ENCODE measurements at places on chromosomes 12 and 14.

DNA sequence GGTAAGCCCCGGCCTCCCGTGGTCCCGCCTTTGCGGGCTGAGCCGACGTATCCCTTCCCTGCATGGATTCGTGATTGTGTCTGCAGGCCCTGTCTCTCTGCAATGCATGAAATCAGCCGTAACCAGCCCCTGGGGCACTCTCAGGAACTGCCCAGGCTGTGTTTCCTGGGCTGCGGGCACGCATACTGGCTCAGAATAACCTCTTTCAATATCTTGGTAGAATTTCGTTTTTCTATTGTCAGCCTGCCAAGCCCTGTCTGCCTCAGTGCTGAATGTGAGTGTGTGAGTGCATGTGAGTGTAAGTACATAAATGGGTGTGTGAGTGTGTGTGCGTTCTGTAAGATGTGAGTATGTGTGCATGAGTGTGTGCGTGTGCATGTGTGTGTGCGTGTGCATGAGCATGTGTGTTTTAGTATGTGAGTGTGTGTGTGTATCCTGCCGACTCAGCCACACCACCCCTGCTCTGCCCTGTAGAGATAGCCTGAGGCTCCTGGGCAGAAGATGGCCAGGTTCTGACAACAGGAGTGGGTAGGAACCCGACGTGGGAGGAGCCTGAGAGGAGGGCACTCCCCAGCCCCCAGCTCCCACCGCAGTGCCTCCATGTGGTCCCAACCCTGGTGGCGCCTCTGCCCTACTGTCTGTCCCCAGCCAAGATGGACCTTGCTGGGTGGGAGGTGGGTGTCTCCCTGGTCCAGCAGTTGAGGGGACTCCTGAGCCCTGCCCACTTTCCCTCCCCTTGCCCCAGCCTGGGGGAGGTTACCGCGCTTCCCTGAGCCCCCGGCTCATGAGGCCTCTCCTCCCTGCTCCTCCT is 268.8 kb downstream of the ADGRD1 start:
- DNase-seq: no peak

DNA sequence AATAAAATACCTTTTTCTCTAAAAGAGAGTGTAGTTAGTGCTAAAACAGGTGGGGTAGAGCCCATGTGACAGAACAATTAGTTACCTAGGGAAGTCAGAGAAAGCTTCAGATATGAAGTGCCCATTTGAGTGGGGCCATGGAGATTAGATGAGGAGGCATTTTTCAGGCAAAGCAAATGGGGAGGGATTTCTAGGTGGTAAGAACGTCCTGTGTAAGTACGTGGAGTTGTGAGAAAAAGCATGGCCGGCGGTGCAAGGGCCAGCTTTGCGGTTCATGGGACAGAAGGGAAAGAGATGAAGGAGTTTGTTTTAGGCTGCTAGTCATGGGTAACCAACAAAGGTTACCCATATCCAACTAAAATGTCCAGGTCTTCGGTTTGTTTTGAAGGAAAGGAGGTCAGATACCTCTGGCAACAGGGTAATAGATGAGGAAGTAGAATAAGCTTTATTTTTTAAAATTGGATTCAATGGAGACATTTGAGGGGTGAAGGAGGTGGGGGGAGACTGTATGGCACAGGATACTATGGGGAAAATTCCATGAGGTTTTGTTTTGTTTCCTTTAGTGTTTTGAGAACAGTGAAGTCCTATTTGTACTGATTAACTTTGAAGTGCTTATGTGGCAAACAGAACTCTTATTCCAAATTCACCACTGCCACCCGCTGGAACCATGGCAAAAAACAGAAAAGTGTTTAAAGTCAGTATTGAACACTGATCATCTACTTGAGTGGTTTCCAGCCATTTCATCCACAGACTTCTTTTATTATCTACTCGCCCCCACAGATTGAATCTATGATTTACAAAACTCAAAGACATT is 10.0 kb upstream of the SNRPF start:
- DNase-seq: no peak

DNA sequence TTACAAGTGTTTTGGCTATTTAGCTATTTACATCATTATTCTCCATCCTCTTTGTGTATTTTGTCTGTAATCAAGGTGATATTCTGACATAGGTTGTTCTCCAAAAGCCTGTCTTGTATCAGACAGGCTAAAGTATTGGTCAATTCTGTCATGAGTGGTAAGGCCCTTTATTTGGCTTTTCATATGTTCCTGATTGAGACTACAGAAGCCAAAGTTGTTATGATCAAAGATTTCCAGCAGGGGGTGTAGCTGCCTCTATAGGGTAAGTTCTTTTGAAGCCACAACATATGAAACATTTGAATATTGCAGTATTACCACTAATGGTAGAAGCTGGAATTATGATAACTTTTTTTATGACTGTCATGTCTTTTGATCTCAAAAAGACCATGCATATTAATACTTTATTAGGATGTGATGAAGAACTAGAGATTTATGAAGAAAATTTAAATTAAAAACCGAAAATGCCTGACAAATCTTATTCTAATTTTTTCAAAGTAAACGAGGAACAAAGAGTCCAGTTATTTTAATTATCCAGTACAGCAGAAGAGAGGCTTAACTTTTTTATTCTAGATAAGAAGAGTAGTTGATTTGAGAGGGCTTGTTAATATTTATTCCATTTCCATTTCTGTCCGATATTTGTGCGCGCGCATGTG is 3.4 kb upstream of the ARHGAP5 start:
- DNase-seq: peak; percentile 50

DNA sequence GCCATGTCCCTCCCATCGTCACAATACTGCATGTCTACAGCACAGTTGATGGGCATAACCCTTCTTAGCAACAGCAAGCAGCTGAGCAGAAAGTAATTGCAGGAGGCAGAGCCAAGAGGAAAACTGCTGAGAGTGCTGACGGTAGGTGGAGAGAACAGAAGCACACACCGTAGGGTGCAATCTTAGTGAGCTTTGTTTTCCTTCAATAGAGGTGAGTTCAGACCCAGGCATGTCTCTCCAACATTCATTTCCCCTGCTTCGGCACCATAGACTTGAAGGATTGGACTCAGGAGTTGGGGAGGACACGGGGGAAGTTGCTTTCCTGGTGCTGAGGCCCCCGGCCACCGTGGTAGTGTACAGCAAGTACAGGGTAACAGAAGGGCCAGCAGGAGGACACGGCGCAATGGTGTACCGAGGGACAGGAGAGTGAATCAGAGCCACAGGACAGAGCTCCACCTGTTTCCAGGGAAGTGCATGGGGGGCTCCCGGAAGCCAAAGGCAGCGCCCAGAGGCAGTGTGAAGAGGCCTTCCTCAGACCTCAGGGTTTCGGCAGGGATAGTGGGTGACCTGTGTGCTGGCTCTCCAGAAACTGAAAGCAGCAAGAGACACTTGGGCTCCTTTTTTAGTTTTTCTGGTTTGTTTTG is 36.3 kb upstream of the SINHCAF start:
- no peak for DNase-seq

- no peak for DNase-seq
Measured at GRCh38 chr12:124756166-124756565, 107.5 kb downstream of the SCARB1 start.

DNA sequence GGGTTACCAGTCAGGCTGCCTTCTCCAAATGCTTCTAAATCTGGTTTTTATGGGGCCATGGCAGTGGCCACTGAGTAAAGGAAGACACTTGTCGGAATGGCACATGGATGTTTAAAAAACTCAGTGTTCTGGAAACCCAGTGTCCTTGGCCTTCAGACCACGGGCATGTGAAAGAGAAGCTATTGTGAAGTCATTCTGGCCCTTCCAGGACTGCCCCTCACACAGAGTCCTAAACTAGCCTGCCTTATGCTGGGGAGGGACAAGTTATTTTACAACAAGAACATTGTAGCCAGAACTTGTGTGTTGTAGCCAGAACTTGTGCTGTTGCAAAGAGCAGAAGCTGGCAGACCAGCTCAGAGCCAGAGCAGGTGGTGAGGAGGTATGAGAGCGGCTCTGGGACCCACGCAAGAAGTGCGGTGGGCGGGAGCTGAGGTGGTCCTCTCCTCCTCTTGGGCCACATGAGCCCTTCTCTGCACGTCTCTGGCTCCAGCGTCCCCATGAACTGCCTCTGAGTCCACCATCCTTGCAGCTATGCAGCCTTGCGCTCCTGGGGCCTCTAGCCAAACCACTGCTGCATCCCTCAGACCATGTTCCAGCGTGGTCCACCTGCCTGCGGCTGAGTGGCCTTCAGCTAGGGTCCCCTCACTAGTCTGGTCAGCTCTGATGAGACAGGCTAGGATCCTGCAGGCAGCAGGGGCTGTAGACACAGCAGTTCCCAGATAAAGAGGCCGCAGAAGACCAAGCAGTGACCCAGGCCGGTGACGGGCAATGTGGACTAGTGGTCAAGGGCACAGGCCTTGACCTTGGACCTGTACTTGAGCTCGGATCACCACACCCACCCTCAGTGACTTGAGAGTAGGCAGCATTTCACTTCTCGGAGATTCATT is 32.5 kb downstream of the MMAB start:
- DNase-seq: no peak

- no peak for DNase-seq
Measured at GRCh38 chr12:122454739-122455138, 32.3 kb upstream of the CLIP1 start.

DNA sequence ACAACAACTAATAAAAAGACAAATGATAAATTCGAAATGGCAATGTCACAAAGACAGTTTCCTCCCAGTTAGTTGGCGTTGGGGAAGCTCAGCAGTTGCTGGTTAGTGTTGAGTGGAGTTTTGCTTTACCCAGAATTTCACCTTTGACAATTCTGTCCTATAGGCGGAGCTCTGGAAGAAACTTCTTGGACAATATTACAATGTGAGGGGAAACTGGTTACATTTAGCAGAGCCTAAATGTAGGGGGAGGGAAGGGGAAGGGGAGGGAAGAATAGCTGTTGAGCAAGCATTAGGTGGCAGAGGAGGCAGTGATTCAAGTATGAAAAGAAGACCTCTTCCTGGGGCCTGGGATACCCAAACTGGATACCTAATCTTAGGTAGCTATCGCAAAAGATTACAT is 51.4 kb downstream of the BDKRB1 start:
- no peak for DNase-seq

DNA sequence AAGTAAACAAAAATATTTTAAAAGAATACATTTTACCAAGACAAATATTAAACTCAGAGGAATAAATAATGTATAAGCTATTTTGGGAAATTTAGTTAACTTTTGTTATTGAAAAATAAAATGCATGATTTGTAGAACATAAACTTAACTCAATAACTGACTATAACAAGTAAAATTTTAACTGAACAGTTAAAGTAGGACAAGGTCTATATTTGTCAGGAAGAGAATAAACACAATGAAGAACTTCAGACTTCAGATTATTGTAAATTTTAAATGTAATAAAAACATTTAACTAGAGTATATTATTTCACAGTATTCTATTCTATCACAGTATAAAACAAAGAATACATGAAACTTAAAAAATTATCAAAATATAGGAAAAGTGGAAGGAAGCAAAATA is 948.8 kb upstream of the USP15 start:
- no peak for DNase-seq

DNA sequence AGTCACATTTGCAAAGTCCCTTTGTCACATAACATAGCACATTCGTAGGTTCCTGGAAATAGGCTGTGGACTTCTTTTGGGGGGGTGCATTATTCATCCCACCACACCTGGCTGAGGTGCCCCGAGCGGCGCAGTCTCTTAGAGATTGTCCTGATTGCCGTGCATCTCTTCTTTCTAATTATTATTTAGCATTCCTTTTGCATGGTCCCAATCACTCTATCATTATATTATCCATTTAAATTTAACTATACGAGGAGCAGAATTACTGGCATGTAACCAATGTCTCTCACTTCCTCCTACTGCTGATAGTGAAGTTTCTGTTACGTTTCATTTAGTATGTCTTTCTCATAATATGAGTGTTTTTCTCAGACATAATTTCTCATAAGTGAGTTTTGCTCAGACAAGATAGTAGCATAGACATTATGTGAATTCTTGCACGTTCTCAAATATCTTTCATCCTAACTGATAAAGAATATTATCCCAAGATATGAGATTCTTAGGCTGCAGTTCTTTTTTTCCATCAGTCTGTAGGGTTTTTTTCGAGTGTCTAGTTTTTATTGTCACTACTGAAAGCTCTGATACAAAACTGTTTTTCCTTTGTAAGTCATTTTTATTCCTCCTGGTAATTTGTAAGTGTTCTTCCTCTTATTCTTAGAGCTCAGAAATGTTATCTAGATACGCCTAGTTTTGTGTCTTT is 444.3 kb downstream of the NELL2 start:
- DNase-seq: no peak
